ENCODE measurements at places on chromosomes 12 and 14.

GRCh38 chr12:93776581-93777018 lies 99.4 kb downstream of the CRADD start:
- no peak for DNase-seq

DNA sequence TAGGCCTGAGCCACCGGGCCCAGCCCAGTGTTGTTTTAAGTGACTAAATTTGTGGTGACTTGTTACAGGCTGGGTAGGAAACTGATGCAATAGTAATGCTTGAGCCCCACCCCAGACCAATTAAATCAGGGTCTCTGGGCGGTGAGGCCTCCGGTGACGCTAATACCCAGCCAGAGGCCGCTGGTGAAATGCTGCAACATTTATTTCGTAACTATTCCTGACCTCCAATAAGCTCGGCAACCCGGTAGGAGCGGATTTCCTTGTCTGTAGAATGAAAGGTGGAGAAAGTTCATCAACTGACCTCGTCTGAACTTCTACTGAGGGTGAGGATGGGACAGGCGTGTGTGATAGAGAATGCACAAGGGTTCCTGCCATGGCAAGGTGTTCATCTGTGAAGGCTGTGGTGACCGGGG lies 42.3 kb downstream of the FZD10 start:
- DNase-seq: no peak

DNA sequence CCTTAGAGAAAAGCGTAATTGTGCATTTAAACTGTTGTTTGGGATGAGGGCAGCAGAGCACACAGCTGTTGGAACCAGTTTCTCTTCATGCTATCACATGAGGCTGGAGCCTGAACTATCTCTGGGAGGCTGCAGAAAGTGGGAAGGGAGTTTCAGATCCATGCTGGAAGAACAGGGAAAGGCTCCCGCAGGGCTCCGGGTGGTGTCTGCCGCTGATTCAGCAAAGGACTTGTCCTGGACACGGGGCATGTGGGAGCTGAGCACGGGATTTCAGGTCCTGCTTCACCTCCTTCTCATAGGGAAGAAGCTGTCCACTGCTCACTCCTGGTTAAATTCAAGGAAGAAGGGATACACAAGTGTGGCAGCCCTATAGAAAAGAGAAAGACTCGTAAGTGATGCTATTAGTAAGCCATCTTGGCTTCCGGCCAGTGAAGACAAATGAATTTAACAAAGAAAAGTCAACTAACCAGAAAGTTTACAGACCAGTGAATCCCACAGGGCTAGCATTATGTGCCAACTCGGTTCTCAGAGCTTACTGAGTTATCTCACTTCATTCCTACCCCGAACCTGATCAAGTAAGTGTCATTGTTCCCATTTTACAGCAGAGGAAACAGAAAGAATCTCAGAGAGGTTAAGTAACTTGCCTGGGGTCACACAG lies 6.7 kb upstream of the FZD10 start:
- DNase-seq: no peak

GRCh38 chr14:81537193-81537592 lies 3.5 kb upstream of the SEL1L start:
- DNase-seq: no peak

DNA sequence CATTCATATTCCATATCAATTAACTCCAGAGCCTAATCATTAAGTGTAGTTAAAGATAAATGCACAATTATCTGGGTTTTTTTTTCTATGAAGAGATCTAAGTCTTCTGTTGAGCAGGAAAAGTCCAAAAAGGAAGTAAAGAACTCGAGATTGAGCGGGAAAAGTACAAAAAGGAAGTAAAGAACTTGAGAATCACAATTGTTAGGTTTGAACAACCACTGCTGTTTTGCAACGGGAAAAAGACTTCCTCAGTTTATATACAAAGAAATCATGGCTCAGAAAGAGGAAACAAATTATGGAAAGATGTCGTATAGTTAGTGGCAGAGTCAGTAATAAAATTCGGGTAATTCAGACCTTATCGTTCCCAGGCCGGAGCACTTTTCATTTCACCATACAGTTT lies 63.3 kb downstream of the PPP1R12A start:
- no peak for DNase-seq

GRCh38 chr12:49624921-49625577 lies 1.7 kb downstream of the PRPF40B start:
- DNase-seq: no peak

DNA sequence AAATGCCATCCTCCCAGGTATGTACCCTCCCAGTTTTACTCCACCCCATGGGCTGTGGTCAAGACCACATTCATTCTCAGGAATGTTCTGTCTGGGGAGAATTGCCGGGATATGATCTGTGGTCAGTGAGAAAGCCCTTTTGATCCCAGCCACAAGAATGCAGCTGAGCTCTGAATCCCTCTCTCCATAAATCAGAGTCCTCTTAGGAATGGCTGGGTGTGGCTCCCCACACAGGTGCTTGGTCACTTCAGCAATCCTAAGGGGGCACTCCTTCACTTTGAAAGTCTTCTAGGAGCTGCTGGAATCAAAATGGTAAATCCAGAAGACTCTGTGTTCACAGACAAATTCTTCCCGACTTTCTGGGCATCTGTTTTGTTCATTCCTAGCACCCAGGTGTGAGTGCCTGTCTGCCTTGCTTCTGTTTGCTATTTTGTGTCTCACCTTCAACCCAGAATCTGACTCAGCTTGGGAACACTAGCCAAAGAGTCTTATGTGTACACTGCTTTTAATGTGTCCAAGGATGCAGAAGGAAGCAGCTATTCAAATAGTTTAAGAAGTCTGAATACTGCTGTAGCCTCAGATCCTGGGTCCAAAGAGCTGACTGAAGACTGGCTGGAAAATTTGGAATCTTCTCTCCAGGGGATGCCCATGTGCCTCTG lies 144.6 kb upstream of the CDKN3 start:
- no peak for DNase-seq

DNA sequence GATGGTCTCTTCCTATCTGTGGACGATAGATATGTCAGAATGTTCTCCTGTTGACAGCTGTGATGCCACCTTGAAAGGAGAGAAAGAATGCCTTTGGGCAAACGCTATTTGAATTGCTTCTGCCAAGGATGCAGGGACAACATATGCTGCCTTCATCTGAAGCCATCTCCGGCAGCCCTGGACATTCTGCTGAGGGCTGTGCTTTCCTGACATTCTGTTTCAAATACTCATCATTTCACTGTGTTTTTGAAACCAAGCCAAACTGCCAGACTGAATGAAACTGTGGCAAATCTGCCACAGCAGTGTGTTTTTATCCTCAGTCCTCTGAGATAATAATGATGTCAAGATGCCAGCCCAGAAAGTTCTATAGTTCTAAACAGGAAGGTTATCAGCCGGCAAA lies 85.8 kb upstream of the BCAT1 start:
- no peak for DNase-seq

GRCh38 chr14:70527501-70528105 lies 7.2 kb downstream of the ADAM20 start:
- DNase-seq: no peak

DNA sequence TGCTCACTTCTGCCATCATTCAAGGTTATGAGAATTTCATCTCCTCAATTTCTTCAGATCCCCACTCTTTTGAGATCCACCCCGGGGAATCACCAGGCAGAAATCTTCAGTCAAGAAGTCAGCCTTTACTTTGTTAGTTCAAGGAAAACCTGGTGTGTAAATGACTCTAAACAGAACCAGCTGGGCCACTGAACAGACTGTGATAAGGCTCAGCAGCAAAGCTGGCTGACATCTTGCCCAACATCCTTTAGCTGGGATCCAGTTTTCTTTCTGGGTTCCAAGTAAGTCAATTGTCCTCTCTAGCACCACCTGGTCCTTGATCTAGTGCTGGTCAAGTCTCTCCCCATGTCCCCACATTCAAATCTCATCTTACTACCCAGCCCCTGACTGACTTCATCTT lies 11.6 kb downstream of the CLMN start:
- no peak for DNase-seq

DNA sequence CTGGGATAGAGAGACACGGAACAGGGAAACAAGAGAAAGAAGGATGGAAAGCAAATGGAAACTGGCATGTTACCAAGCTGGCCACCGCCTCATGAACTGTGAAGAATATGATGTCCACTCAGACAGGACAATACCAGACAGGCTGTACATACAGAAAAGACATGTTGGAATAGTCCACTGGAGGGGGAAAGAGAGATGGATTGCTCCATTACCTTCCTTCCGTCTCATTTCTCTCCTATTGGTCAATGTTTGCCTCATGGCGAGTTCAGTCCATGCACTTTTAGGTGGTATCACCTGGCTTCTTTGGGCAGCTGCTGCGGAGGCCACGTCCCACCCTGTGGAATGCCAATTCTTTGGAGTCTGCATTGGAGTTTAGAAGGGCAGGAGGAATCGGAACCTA lies 166.4 kb downstream of the AEBP2 start:
- DNase-seq: no peak
